ENCODE measurements at places on chromosomes 6 and 20.

GRCh38 chr6:82033631-82034211 is 213.8 kb downstream of the IBTK start:
- no peak for DNase-seq

GRCh38 chr20:24662322-24662721 is 192.9 kb downstream of the SYNDIG1 start:
- no peak for DNase-seq

DNA sequence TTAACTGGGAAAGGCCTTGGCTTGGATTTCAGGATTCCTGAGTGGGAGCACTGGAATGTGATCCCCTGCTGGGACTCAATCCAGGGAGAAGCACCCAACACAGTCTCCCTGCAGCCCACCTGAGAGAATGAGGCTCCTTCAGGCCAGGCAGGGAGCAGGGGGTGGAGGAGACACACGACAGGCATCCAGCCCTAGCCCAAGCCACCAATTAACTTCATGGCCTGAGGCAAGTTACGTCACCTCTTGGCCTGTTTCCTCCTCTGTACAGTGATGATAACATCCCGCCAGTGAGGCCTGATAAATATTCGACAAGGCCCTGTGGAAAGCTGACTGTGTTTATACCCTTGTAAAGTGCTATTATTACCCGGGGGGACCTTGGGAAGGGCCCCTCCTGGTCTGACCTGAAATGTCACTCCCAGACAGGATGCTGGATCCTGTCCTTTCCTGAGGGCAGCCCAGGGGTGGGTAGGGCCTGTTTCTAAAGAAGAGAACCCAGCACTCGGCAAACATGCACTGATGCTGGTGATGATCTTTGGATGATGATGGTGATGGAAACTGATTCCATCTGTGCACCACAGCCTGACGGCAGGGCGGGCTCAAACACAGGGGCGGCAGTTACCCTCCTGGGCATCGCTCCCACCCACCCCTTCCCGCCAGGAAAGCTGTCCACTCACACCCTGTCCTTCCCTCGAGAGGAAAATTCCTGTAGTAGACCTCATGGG is 12.4 kb downstream of the FRS3 start:
- DNase-seq: no peak

- no peak for DNase-seq
These were observed 25.1 kb downstream of the GZF1 start for GRCh38 chr20:23387118-23387443.

DNA sequence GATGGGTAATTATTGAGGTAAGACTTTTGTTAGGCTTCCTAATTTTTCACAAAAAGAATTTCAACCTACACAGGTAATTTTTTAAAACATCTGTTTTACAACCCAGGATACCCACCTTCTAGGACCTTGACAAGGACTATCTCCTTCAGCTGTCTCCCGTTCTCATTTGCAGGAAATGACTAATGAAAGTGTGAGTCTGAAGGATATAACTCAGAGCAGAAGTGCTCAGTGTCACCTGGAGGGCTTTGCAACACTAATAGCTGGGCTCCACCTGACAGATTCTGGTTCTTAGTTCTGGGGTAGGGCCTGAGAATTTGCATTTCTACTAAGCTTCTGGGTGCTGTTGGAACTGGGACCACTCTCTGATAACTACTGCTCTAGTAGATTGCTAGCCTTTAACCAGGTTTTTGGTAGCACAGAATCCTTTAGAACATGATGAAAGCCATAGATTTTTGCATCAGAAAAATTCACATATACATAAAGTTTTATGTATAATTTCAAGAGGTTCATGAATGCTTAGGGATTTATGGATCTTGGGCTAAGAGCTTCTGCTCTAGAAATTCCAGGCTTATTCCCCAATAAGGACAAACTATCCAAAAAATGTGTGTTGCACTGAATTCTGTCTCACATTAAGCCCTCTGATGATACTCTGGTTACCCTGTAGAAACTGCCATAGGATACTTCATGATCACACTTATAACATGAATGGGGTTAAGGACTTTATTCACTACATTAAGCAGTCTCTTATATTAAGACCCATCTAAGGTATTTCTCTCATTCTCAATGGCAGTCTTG is 30.3 kb downstream of the AK9 start:
- DNase-seq: no peak

GRCh38 chr6:97978855-97979271 is 695.8 kb upstream of the MMS22L start:
- no peak for DNase-seq

DNA sequence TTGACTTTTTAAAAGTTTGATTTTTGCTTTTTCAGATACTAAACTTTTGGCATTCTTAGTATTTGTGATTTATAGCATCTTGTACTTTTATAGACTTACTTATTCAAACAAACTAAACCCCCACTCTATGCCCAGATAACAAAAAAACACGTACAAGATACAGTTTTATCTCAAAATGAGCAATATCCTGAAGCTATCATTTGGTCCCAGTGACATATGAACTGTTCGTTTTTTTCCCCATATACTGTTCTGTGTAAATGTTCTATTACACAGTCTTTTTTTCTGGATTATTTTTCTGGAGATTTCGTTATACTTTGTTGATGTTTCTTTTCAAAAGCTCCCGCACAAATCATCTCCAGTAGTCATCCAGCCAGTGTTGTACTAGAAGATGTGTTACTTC is 27.3 kb upstream of the SERINC3 start:
- no peak for DNase-seq

DNA sequence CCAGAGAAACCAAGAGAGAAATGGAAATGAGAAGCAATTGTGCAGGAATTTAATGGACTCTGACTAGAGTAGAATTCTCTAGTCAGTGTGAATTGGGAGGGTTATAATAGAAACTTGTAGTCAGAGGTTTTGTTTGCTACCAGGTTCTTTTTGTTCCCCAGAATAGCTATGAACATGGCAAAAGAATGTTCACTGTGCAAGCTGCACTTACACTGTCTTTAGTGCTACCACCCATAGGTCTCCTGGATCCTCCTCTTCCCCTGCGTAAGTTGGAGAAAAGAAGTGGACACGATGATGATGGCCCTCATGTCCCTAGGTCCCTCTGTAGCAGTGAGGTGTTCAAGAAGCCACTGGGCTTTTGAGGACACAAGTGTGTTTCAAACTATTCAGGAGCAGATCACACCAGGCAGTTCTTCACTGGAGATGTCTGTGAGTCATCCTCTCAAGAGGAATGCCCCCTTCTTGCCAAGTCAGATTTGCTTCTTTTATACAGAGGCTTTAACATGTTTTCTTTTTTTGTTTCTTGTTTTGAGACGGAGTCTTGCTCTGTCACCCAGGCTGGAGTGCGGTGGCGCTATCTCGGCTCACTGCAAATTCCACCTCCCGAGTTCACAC is 47.6 kb upstream of the SMIM8 start:
- DNase-seq: no peak

- DNase-seq: no peak
These were observed 20.1 kb upstream of the GCM1 start for GRCh38 chr6:53168516-53169267.

DNA sequence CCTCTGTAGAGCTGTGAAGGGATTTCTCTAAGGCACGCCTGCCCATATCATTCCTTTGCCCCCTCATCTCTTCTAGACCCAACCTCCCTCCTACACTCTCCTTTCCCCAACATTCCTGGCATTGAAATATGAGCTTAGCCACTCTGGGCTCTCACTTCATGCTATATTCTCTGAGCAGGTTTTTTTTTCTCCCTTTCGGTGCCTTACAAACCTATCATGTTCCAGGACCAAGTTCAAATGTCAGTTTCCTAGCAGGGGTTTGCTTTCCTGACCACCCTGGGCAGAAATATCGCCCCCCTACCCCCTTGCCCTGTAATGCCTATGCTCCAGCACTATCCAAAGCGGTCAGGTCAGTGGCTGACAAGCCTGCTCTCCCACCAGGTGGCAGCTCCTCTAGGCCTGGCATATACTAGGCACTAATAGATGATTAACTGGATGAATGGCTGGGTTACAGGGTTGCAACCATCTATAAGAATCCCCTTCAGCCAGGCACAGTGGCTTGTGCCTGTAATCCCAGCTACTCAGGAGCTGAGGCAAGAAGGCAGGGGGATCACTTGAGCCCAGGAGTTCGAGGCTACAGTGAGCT is 25.7 kb upstream of the AAR2 start:
- no peak for DNase-seq

- DNase-seq: no peak
These were observed 301.2 kb downstream of the CDKAL1 start for GRCh38 chr6:20835315-20836010.

DNA sequence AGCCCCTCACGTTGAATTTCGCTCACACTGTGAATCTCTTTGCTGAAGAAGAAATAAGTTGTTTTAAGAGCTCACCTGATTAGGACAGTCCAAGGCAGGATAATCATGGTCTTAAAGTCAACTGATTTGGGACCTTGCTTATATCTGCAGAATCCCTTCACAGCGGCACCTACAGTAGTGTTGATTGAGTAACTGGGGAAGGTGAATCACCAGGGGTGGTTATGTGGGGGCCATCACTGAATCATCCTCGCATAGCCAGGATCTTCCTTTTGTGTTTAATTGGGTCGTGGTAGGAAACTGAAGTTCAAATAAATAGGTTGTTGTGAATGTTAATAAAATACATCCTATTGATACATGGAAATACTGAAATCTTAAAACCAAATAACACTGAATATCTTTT is 20.2 kb upstream of the MICA start:
- no peak for DNase-seq

- no peak for DNase-seq
These were observed 117.6 kb upstream of the EDN1 start for GRCh38 chr6:12172572-12172971.

- DNase-seq: no peak
These were observed 808.4 kb upstream of the EPHA7 start for GRCh38 chr6:94227741-94228140.

- no peak for DNase-seq
These were observed 105.9 kb downstream of the SLC35F1 start for GRCh38 chr6:118012944-118013343.

- no peak for DNase-seq
These were observed 790 bp downstream of the NEDD9 start for GRCh38 chr6:11231564-11232192.

DNA sequence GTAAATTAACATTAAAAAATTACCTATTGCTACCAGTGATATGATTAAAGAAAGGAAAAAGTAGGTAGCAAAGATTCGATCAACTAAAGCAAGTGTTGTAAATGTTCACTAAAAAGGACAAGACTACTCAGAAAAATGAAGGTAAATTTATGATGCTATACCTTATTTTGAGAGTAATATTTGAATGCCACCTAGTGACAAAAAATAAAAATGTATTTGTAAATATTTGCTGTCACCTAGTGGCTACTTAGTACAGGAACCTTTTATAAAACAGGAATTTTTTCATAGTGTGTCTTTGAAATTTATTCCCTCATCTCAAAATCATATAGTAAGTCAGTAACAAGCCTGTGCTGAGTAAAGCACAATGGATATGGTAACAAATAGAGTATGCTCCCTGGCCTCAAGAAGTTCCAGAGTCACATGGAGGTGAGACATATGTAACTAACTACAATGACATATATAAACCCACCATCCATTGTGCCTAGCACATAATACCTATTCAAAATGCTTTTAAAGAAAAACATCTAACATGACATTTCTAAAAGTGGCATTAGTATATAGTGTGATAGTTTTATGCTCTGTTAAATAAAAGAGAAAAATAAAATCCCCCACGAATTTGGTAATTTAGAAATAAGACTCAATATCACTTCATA is 193.1 kb upstream of the SIM1 start:
- DNase-seq: no peak

DNA sequence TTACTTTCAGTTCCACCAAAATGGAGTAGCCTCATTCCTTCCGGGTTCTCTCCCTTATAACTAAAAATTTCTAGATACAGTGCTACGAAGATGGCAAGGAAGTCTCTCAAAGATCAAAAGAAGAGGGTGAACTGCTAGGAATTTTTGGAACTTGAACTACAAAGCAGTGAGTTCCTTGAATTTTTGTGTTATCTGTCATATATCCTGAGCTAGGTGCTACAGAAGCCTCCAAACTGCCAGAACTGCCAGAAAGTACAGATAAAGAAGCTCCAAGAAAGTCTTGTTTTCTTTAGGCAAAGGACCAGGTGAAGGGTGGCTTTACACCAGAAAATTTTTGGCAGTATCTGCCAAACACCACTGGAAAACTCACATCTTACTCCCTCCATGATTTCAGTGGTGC is 218.8 kb upstream of the FLRT3 start:
- DNase-seq: no peak

DNA sequence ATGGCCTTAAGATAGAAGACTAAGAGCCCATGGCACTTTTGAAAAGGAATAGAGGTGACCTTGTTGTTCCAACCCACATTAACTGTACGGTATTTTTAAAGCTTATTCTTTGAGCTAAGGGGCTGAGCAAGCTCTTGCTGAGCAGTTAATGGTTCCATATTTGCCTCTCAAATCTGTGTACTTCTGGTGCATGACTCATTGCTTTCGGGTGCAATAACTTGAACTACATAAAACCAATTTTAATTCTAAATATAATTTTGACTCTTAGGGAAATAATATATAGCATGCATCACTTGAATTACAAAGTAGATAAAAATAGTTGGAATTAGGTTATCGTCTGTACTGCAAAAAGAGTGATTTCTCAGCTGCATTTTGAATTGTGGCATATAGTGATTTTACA is 348.1 kb upstream of the CITED2 start:
- DNase-seq: no peak

DNA sequence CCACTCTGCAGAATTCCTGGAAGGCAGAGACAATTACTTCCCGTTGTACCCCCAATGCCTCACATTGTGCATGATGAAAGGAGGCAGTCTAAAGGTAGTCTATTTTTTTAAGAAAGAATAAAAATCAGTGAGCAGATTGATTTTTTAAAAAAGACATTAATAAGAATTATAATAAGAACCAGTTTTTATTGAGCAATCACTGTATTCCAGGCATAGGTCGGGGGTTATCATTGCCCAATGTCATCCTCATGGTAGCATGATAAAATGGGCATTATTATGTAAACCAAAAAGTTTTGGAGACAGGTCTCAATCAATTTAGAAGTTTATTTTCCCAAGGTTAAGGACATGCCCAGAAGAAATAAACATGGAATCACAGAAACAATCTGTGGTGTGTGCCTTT is 14.0 kb upstream of the QKI start:
- DNase-seq: no peak

- no peak for DNase-seq
These were observed 3.9 kb downstream of the ZFP57 start for GRCh38 chr6:29676981-29677601.

All from stimulated activated CD4-positive, alpha-beta T cell treated with anti-CD3 and anti-CD28 coated beads, Interleukin-4, amount 100 ng/mL, for 1 hour (primary cell).